Activated naive CD8-positive, alpha-beta T cell treated with anti-CD3 and anti-CD28 coated beads, Interleukin-2, amount 50 U/mL, for 16 hours (primary cell): ENCODE measurements at places on chromosomes 2 and 18.

GRCh38 chr2:66364495-66365333, 70.2 kb upstream of the MEIS1 start:
- no peak for DNase-seq

- DNase-seq = no peak
These were observed 101.3 kb downstream of the LRP2 start for GRCh38 chr2:169260846-169261642.

DNA sequence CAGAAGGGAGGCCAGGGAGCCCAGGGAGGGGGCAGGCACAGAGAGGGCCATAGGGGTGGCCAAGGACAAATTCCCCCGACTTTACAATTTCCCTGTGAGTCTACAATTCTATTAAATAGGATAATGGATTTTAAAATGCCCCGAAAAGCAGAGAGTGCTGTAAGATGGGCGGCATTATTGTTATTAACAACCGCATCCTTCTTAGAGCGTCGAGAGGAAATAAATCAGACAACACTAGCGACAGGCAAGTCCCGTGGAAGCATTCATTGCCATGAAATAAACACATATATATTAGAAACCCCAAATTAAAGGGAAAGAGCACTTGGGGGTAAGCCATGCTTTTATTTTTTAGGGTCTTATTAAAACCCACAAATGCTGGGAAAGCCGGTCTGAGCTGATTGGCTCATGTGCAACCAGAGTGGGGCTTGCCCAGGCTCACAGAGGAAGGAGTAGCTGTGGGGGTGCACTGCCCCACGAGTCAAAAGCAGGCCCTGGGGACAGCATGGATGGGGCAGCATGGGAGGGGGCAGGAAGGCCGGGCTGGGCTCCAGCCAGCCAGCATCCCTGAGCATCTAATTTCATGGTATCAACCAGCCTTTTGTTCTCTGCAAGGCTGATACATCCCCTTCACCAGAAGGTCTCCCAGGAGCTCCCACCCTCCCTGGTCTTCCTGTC, 187.1 kb downstream of the CELF4 start:
- DNase-seq = no peak

DNA sequence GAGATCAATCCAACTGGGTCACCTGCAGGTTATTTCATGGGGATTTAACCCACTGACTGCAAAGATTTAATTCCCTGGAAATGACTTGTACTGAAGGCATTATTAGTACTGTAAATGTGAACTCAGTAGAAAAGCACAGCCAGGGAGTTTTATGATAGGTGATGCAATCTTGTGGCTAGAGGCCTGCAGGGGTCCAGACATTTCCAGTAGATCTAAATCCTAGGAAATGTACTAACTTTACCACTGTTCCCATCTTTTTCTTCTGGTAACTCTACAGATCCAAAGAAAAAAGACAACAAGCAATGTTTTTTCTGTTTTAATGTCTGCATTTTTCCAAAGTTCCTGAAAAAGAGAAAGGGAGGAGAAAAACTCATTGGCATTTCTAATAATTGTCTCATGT, 500.1 kb downstream of the ARHGAP15 start:
- no peak for DNase-seq

- no peak for DNase-seq
These were observed 126.9 kb upstream of the ITGA4 start for GRCh38 chr2:181330286-181330685.
